CD4-positive, alpha-beta T cell treated with Interleukin-4 for 4 hours (primary cell): ENCODE measurements at places on chromosomes 7 and 10.

GRCh38 chr10:62852961-62853702 is 37.0 kb upstream of the EGR2 start:
- DNase-seq, result peak; percentile 19

GRCh38 chr7:23000597-23001360 is 13.2 kb downstream of the HYCC1 start:
- DNase-seq, result no peak

GRCh38 chr10:114283091-114283490 is 44.0 kb downstream of the VWA2 start:
- DNase-seq, result no peak

DNA sequence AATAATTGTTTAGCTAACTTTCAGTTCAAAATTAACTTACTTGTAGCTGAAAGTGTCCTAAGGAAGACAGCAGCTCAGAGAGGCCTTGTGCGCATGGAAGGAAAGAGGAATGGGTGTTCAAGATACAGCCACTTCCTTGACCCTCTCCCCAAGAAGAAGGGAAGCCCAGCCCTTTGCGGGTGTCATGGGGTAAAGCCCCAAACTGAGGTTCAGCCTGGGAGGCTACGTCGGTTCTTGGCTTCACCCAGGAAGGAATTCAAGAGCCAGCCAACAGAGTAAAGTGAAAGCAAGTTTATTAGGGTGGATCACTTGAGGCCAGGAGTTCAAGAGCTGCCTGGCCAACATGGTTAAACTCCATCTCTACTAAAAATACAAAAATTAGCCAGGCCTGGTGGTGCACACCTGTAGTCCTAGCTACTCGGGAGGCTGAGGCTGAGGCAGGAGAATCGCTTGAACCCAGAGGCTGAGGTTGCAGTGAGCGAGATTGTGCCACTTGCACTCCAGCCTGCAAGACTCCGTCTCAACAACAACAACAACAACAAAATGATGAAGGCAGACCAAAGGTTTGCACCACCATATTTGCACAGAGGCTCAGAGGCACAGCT is 15.9 kb downstream of the GPRIN2 start:
- no peak for DNase-seq

- DNase-seq, result no peak
These were observed 20.9 kb downstream of the CYP3A7 start for GRCh38 chr7:99713995-99714570.

GRCh38 chr10:6053816-6054631 is 8.1 kb downstream of the IL2RA start:
- no peak for DNase-seq
